ENCODE measurements at places on chromosomes 12 and 14.

DNA sequence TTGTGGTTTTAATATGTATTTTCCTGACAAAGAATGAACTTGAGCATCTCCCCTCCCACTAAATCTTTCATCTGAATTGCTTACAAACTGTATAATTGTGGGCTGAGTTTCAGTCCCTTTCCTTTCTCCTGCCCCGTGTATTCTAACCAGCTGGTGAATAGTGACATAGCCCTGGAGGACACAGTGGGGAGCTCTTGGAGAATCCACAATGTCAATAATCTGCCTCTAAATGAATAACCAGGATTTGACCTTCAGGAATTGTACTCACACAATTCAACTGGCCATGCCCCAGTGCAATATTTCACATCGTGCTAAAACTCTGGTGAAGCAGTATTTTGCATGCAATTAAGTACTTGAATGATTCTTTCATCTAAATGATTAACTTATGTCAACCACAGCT is 177.2 kb downstream of the C12orf42 start:
- no peak for DNase-seq

DNA sequence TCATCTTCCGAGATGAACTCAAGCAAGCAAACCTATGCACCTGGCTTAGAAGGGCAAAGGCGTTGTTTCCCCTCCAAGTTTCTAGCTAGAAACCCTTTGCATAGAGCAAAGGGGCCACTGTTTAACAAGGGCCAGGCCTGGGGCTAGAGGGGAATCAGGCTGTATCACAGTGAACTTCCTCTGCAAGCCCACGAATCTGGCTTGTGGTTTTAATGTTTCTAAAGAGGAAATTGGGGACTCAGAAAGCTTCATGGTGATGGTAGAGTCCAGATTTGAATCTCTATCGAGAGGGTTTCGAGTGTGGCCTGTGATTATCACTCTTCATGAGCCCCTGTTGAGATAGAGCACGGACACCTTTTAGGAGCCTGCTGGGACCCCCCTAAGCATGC is 189.9 kb downstream of the VRK1 start:
- no peak for DNase-seq

DNA sequence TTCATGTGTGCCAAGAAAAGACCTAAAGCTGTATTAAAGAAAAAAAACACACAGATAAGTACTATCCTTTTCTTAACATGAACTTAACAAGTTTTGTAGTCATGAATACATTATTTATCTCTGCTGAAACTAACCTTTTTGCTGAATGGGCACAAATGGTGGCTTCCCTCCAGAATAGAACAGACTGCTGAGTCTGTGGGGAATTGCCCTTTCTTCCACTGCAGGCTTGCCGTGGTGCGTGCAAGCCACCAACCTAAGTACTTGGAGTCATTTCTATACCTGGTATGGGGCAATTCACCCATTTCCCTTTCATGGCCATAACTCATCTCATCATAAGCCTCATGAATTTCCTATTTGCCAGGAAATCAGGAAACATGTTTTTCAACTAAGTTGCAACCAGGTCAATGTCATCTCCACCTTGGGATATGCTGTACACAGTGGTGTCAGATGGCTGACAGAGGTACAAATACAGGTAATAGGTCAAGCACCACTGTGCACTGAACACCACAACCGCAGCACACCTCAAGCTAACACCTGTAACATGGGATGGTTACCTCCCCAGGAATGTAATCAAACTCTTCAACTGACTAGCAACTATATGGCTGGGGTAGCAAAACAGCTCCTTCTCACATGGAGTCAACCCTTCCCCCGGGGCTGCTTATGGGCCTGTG is 49.9 kb downstream of the CATSPERB start:
- DNase-seq: no peak

- peak; percentile 90 for DNase-seq
Measured at GRCh38 chr14:49999146-49999761, 106.4 kb downstream of the ARF6 start.

DNA sequence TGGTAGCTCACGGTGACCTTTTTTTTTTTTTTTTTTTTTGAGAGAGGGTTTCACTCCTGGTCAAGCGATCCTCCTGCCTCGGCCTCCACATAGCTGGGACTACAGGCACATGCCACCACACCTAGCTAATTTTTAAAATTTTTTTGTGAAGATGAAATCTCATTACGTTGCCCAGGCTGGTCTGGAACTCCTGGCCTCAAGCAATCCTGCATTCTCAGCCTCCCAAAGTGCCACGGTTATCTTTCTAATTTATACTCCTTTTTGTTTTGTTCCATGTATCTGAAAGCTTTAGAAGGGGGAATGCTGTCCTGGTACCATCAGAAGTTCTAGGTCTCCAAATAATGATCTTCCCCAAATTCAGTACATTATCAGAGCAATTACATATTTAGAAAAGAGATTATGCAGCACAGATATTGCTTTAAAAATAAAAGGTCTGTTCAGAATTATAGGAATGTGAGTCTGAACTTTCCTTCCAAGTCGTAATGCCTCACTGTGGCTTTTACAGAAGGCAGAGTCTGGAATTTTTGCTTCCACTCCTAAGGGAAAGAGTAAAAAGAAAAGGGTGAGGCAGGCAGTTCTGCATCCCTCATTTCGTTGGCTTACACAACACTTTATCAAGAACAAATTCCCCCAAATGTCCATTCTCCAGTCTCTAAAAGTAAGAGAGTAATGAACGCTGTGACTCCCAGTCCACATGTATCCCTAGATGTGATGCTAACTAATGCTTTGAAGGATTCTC is 73.0 kb downstream of the GCH1 start:
- no peak for DNase-seq

- DNase-seq: no peak
Measured at GRCh38 chr12:124194893-124195566, 99.9 kb upstream of the RFLNA start.

- DNase-seq: no peak
Measured at GRCh38 chr12:111310076-111310870, 58.6 kb downstream of the PHETA1 start.

DNA sequence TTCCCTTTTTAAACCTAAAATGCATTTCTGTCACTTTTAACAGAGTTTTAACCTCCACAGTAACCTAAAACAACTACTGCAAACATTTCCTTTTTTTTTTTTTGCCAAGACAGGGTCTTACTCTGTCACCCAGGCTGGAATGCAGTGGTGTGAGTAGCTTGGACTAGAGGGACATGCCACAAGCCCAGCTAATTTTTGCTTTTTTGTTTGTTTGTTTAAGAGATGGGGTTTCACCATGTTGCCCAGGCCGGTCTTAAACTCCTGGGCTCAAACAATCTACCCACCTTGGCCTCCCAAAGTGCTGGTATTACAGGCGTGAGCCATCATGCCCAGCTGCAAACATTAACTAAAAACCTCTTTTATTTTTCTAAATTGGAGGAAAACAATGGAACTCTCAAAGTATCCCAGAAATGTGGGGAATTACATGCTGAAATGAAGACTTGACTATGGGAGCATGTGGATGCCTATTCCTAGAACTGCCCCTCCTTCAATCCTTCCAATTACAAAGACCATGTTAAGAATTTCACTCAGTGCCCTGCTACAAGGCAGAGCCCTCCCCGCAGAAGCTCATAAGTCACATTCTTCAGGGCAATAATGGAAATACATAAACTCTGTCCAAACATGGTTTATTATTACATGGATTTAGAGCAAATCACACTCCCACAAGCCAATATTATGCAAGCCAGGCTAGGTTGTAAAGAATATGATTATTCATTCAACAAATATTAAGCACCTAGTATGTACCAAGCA is 66.9 kb downstream of the C12orf56 start:
- no peak for DNase-seq

- no peak for DNase-seq
Measured at GRCh38 chr12:2884810-2885209, 5.9 kb upstream of the TULP3 start.

DNA sequence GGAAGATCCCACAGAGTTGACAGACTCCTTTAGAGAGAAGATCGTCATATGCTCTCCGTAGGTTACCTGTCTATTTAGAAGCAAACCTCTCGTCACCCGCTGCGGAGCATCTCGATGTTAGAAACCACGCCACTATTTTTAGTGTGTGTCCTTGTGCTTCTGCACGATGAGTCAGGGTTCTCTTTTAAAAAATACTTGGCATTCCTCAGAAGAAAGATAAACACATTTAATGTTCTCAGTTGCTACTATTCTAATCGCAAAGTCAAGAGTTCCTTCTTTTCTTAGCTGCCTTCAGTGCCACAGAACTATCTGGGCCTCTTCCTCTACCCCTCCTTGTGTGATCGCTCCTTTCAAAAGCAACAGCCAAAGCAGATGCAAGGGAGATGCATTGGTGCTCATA is 192.4 kb downstream of the PELI2 start:
- DNase-seq: no peak

GRCh38 chr12:27913999-27914614 is 58.4 kb downstream of the PTHLH start:
- no peak for DNase-seq

- DNase-seq: no peak
Measured at GRCh38 chr12:132481345-132481744, 8.6 kb upstream of the FBRSL1 start.

- no peak for DNase-seq
Measured at GRCh38 chr12:87491089-87491488, 538.1 kb downstream of the C12orf50 start.

DNA sequence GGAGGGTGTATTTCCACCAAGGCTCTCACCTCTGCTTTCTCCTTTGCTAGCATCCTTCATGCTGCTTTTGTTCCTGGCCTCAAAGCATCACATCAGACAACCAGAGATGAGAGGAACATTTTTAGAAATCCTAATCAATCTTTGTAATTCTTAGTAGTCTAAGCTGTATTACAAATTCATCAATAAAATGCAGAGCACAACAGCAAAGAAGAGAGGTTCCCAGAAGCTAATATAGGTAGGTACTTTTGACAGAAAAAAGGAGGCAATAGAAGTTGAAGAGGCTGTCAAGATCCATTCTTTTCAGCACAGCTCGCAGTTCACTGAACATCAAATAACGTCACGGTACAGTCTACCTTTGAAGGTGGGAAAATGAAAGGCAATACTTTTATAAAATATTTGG is 265.2 kb upstream of the SYT1 start:
- no peak for DNase-seq

- no peak for DNase-seq
Measured at GRCh38 chr12:6143303-6143675, 18.8 kb upstream of the VWF start.

GRCh38 chr12:81147292-81147919 is 69.5 kb downstream of the ACSS3 start:
- DNase-seq: no peak

GRCh38 chr12:5546616-5547015 is 114.7 kb downstream of the NTF3 start:
- DNase-seq: no peak

GRCh38 chr12:17640615-17641014 is 449.4 kb downstream of the RERGL start:
- DNase-seq: no peak

GRCh38 chr12:123659996-123660727 is 10.8 kb upstream of the TCTN2 start:
- no peak for DNase-seq

DNA sequence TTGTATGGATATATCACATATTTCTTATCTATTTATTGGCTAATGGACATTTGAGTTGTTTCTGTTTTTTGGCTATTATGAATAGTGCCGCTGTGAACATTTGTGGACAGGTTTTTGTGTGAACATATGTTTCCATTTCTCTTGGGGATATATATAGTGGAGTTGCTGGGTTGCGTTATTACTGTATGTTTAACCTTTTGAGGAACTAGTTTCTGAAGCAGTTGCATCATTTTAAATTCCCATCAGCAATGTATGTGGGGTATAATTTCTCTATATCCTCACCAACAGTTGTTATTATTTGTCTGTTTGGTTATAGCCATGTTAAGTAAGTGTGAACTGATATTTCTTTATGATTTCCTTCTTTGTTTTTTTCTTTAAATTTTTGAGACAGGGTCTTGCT is 10.7 kb downstream of the TCTN2 start:
- no peak for DNase-seq

- DNase-seq: no peak
Measured at GRCh38 chr12:793037-793436, 40.7 kb downstream of the WNK1 start.

GRCh38 chr12:19998961-19999804 is 369.2 kb upstream of the PDE3A start:
- no peak for DNase-seq

- no peak for DNase-seq
Measured at GRCh38 chr12:754473-754820, 2.1 kb downstream of the WNK1 start.

GRCh38 chr14:28599605-28600004 is 167.0 kb upstream of the FOXG1 start:
- DNase-seq: no peak

DNA sequence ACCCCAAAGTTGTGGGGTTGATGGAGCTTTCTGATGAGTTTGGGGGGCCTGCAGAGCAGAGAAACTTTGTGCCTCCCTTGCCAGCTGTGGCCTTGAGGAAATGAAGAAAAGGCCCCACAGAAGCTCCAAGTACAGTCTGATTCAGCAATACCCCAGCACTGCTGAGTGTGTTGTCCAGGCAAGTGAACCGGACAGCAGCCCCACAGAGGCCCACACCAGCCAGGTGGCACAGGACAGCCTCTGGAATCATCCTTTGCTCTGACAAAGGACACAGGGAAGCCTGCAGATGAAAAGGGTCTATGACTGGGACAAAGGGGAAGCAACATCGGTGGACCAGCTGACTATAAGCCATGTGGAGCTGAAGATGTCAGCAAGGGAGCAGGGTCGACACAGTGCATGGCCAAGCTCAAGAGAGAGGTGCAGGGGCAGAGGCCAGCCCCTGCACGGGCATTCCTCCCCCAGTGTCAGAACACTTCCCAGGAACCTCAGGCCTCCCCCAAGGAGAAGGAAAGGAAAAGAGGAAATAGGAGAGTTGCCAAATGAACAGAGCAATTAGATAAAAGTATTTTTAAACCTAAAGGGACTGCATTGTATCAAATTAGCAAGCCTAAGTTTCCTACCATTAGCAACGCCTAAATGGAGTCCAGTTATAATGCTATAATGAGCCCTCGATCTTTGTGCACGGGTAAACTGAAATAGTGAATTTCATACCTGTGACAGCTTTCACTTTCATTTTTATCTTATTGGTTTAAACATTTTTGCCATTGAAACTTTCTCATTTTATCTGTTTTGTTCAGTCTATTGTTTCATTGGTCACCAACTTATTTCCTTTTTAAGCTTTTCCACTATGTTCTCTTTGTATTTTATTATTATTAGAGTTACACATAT is 46.3 kb upstream of the PTGDR start:
- DNase-seq: no peak

- DNase-seq: no peak
Measured at GRCh38 chr12:4723226-4723625, 3.0 kb downstream of the GALNT8 start.

GRCh38 chr14:75496755-75497154 is 25.5 kb upstream of the BATF start:
- no peak for DNase-seq

All from GDM1 (cell line).